ENCODE measurements at places on chromosomes 6 and 20.
A peak's percentile ranks its signal among the peaks of the same experiment; 100 is the strongest.

GRCh38 chr6:166825553-166826145 is 130.7 kb downstream of the RNASET2 start:
- DNase-seq: no peak

DNA sequence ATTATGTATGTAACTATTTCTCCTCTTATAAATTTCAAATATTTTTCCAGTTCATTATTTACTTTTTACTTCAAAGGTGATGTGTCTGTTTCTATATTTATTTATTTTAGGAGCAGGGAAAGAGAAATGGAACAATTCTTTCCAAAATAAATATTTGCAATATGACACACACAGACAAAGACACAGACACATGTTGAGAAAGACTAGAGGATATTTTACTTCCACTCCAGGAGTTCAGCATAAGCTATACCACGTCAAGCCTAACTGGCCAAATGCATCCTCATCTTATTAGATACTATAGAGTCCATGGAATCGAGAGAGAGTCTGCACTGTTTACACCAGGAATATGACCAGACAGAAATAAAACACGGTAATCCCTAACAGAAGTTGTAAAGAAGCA is 13.3 kb downstream of the RALGAPA2 start:
- DNase-seq: no peak

DNA sequence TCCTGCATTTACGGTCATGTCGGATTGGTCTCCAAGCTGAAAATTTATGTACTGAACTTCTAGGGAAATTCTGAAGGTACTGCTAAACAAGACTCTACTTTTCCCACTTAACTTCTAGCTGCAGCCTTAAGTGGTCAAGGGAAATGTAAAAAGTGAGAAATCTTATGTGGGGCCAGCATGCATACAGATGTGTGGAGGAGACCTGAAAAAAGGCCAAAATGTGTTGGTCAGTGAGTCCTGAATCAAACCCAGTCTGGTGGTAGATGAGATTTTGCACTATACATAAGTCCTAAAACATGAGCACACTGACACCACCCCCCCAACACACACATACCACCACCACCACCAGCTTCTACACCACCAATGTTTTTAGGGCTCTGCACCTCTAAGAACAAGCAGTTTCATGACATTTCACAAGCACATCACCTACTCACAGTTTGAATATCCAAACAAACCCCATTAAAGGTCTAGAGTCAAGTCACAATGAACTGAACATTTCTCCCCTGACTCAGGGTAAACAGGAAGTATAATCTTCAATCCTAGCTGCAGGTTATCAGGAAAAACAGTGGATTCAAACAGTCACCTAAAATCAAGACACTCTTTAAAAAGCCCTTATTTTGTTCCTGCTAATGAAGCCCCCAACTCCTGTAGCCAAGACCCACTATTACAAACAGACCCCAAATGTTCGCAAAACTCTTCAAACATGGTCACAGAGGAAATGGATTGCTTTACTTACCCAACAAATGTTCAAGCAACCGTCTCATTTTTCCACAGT is 1.6 kb downstream of the ZMYND8 start:
- DNase-seq: peak; percentile 19

- no peak for DNase-seq
These were observed 391.8 kb upstream of the SOX4 start for GRCh38 chr6:21201637-21202350.

- no peak for DNase-seq
These were observed 6.8 kb downstream of the CLDN20 start for GRCh38 chr6:155270561-155271091.

- no peak for DNase-seq
These were observed 40.7 kb upstream of the PBOV1 start for GRCh38 chr6:138258991-138259390.

DNA sequence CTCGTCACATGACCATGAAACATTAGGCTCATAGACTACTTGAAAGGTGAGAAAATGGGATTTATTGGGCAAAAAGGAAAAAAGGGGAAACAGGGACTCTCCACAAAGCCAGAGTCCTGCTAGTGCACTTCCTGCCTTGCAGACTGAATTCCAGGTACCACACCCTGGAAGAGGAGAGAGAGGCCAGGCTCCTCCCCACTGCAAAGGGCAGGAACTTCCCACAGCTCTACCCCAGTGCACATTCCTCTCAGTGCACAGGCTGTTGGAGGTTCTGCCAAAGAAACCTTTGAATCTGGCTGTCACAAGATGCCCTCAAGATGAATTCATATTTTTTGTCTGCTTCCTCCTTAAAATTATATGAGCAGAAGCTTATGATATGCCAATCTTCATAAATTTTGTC is 920.4 kb upstream of the GJE1 start:
- no peak for DNase-seq

- DNase-seq: no peak
These were observed 27.8 kb upstream of the SYNDIG1 start for GRCh38 chr20:24441661-24442060.

DNA sequence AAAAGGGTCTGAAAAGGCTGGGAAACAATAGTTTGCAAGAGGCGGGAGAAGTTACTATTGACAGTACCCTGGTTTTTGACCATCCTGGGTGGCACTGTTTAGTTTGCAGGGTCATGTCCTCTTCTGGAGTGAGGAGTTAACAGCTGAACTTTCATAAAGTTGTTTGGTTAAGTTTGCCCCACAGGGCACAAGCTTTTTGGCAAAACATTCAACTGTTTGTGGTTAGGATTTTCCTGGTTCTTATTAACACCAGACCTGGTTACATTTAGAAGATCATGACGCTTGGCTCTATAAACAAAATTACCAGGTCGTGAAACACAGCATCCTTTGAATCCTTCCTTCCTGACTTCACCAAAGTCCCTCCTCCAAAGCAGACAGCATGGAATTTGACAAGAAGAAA is 106.1 kb downstream of the RIN2 start:
- DNase-seq: no peak

DNA sequence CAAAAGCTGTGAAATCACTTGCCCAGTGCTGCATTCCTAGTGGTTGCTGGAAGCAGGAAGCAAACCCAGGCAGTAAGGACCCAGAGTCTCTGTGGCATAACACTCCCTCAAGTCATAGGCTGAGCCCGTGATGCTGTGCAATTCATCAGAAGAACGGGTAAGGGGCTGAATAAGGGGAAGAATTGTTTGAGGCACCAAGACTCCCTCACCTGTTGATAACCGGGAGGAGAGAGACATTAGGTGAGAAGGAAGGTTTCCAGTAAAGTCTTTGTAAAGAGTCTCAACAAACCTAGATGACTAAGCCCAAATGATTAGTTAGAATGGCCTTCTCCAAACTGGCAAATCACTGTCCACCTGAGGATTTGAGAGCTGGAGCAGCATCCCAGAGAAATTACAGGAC is 18.3 kb downstream of the ENPP3 start:
- no peak for DNase-seq
